ENCODE measurements at places on chromosomes 5 and 9.

GRCh38 chr9:98953581-98954243 is 10.0 kb downstream of the COL15A1 start:
- no peak for DNase-seq

GRCh38 chr5:135695656-135696313 is 117.0 kb upstream of the CXCL14 start:
- no peak for DNase-seq

- DNase-seq: no peak
Measured at GRCh38 chr5:101643794-101644193, 652.3 kb downstream of the SLCO4C1 start.

- no peak for DNase-seq
Measured at GRCh38 chr5:142056816-142057696, 44.2 kb upstream of the GNPDA1 start.

DNA sequence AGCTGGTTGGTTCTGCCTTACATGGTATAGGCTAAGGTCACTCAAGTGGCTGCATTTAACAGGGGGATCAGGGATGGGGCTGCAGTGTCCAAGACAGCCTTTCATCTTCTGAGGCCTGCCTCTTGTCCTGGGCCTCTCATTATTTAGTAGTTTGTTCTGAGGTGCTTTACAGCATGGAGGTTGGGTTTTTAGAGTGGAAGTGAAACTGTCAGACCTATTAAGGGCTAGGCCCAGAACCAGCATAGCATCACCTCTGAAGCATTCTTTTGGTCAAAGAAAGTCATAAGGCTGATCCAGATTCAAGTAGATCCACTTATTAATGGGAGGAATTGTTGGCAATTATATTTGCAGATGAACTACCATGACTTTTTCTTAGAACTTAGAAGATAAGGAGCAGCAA is 146.0 kb upstream of the NMUR2 start:
- DNase-seq: no peak

GRCh38 chr9:127187231-127187956 is 65.0 kb upstream of the ANGPTL2 start:
- DNase-seq: peak; percentile 91

DNA sequence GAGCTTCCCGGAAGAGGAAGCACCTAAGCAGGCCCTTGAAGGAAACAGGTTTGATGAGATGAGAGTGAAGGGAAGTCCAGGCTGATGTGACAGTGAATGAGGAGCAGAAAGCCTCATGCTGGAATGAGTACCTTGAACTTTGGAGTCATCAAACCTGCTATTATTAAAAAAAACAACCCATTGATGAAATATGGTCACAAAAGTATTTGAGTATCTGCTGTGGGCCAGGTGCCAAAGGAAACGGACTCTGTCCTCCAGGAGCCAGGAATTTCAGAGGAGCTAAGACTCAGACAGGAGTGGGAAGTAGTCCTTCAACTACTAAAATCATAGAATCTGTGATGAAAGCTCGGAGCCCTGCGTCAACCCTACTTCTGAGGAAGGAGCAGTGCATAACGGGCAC is 11.9 kb downstream of the HAND1 start:
- DNase-seq: no peak

DNA sequence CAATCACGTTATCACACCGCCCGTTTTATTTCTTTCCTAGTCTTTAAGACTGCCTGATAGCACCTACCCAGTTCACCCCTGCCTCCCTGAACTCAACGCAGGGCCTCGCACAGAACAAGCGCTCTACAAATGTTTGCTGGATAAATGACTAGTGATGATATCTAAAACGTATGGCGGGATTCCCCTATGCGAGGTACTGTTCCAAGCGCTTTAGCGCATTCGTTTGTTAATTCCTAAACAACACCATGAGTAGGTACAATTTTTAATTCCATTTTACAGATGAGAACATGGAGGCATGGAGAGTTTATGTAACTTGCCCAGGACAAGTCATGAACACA is 6.6 kb downstream of the POU4F3 start:
- DNase-seq: no peak

- no peak for DNase-seq
Measured at GRCh38 chr9:30732060-30732459, 1652.4 kb upstream of the ACO1 start.

DNA sequence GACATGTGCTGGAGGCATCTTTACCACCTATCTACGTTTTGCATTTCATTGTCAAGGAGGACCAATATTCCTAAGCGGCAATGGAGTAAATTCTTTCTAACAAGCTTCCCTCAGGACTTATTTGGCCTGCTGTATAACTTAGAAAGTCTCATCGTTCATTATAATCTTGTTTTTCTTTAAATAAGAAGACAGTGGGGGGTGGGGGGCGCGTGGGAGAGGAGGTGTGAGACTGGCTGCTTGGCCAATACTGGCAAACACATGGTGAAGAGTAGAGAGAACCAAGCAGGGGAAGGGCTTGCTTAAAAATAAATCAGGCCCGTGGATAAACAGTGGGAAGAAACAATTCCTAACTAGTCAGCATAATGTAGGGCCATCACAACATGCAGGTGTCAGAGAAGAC is 217.2 kb downstream of the GRIA1 start:
- DNase-seq: no peak

- no peak for DNase-seq
Measured at GRCh38 chr5:98934546-98934945, 5.7 kb upstream of the CHD1 start.

DNA sequence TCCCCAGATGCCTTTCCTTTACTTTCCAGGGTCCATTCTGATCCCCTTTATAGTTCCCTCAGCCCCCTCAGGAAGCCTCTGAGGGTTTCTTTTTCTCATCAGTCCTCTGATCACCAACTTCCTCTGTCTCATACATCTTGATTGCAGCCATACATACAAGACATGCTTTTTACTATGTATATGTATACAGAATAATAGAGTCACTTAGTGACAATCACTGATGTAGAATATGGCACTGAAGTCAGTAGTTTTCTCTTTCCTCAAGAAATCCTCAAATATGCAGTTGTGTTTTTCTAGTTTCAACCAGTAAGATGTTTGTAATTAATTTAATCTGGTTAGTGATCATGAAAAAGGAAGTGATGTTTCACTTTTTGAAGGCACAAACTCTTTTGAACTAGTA is 364.1 kb downstream of the MAN2A1 start:
- no peak for DNase-seq

DNA sequence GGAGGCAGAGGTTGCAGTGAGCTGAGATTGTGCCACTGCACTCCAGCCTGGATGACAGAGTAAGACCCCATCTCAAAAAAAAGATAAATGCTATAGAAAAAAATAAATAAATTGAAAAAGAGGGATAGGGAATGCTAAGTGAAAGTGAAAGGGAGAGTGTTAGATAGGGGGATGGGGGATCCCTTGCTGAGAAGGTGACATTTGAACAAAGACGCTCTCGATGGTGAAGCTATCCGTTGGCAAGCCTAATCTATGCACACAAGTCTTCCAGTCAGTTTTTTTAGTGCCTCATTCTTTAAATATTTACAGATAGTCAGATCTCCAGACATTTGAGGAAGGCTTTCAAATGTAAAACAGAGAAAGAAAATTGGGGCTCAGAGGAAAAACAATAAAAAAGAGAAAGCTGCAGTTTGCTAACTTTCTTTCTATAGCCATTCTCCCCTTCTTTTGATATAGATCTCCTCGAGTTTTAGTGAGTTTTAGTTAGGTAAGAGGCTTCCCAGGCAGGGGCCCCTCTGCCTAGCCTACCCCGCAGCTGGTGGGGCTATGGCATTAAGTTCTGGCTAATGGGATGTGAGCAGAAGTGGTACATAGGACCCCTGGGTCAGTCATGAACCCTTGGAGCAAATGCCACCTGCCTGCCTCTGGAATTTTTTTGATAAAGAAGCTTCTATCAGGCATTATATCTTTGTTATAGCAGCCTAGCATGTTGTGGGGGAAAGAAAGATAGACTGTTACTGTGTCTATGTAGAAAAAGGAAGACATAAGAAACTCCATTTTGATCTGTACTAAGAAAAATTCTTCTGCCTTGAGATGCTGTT is 12.0 kb downstream of the GLRX start:
- no peak for DNase-seq

DNA sequence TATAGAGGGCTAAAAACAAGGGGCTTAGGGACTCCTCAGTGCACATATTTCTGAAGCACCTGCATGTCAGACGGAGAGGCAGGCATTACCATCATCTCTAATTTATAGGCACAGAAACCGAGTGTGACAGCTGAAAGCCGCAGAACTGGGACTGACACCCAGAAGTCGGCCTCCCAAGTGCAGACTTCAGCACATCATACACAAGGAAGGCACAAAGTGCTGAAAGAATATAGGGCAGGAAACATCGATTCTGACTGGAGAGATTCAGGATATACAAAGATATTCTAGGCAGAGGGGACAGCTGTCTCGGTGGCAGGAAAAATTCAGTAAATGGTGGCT is 11.2 kb downstream of the MRPS27 start:
- no peak for DNase-seq

GRCh38 chr5:87169300-87169991 is 98.2 kb upstream of the RASA1 start:
- no peak for DNase-seq

DNA sequence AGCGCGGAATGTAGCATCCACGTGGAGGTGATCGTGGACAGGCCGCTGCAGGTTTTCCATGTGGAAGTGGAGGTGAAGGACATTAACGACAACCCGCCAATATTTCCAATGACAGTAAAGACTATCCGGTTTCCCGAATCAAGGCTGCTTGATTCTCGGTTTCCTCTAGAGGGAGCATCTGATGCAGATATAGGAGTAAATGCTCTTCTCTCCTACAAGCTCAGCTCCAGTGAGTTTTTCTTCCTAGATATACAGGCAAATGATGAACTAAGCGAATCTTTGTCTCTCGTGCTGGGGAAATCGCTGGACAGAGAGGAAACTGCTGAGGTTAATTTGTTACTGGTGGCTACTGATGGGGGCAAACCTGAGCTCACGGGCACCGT is 598 bp downstream of the PCDHA2 start:
- DNase-seq: no peak

GRCh38 chr9:130938652-130939404 is at the start of gene FIBCD1:
Gene FIBCD1, minus strand, starts transcription at chr9:130939247. Its CDS starts 640 bp downstream, at chr9:130938607.
- no peak for DNase-seq

- peak; percentile 87 for DNase-seq
Measured at GRCh38 chr9:70043689-70044489, at the start of gene MAMDC2. Gene MAMDC2, plus strand, starts transcription at chr9:70043848. Its CDS starts 350 bp downstream, at chr9:70044198.

DNA sequence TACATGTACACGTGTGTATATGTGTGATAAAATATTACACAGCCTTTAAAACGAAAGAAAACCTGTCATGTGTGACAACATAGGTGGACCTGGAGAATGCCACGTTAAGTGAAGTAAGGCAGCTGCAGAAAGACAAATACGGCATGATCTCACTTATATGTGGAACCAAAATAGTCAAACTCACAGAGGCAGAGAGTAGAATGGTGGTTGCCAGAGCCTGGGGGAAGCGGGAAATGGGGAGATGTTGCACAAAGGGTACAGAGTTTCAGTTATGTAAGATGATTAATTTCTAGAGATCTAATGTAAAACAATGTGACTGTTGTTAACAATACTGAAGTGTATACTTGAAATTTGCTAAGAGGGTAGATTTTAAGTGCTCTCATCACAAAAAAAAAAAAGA is 34.8 kb downstream of the ADAMTS12 start:
- DNase-seq: no peak

DNA sequence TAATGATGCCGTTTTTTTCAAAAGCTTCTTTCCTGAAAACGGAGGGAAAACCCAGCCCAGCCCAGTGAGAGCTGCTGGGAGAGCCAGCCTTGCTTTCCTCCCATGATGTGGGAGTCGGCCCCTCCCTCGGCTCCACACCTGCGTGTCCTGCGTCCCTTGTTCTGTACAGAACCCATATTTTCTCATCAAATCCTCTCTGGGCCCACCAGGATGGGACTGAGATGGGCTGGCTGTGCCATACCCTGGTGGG is 8.9 kb downstream of the FLT4 start:
- DNase-seq: peak; percentile 59

GRCh38 chr9:82957529-82958379 is 105.2 kb downstream of the RASEF start:
- no peak for DNase-seq

GRCh38 chr9:18668944-18669343 is 195.0 kb downstream of the ADAMTSL1 start:
- DNase-seq: no peak

- DNase-seq: no peak
Measured at GRCh38 chr9:129258823-129259301, 80.8 kb upstream of the IER5L start.

GRCh38 chr9:37920471-37921167 is 16.7 kb upstream of the SLC25A51 start:
- no peak for DNase-seq

GRCh38 chr5:82244854-82245635 is 33.1 kb downstream of the RPS23 start:
- no peak for DNase-seq

GRCh38 chr5:8825139-8825757 is 720.6 kb downstream of the SEMA5A start:
- DNase-seq: no peak

DNA sequence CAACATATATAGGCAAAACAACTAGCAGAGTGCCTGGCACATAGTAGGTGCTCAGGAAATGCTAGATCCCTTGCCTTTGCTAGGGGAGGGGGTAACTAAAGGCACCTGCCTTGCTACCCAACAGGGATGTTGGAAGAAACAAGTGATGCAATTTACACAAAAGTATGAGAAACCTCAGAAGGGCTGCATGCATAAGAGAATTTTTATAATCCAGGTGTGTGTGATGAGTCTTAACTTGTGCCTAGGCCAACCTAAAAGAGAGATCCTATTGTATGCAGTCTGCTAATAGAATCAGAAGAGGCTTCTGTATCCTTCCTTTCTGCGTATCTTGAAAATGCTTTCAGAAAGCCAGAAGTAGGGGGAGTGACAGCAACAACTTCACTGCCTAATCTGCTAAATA is 135.9 kb downstream of the SLIT3 start:
- DNase-seq: no peak

- no peak for DNase-seq
Measured at GRCh38 chr5:26295541-26295940, 742.8 kb downstream of the CDH9 start.

DNA sequence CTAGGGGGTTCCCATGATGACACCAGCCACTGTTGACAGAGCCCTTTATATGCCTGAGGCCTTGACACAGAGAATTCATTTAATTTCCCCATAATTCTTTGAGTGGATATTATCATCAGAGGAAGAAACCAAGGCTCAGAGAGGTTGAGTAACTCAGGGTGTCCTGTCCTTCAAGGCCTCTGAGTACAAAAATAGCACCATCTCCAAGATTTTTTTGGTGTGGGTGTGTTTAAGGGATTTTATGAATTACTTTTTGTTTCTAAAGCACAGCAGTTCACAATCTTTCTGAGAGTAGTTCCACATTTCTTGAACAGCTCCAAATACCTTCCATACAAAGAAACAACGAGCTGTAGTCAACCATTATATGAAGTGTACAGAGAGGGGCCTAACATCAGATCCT is 6.2 kb upstream of the GSN start:
- no peak for DNase-seq

DNA sequence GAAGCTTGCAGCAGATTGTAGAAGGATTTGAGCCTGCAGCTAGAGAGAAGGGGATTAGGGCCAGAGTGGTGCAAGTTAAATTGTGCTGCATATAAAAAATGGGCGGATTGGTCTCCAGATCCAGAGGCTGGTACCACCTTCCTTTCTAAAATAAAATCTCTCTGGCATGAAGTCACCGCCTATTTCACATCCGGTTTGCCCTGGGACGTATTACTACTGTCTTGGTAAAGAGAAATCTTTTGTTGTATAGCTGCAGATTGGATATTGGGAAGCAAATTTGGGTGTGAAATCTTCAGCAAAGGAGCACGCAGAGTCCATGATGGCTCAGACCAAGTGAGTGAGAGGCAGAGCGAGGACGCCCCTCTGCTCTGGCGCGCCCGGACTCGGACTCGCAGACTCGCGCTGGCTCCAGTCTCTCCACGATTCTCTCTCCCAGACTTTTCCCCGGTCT is at the start of gene GABRA1:
Gene GABRA1, plus strand, starts transcription at position 180 of the 451 bp plus-strand sequence. CDS start 2,691 bp downstream, outside the sequence.
- DNase-seq: no peak

GRCh38 chr5:112312295-112313275 is 106.5 kb downstream of the EPB41L4A start:
- DNase-seq: no peak
